ENCODE measurements at places on chromosomes 1 and 21.

- DNase-seq, result no peak
Measured at GRCh38 chr1:166165661-166166328, 1.0 kb downstream of the FAM78B start.

GRCh38 chr1:212453156-212453857 is 20.6 kb downstream of the NENF start:
- DNase-seq, result no peak

DNA sequence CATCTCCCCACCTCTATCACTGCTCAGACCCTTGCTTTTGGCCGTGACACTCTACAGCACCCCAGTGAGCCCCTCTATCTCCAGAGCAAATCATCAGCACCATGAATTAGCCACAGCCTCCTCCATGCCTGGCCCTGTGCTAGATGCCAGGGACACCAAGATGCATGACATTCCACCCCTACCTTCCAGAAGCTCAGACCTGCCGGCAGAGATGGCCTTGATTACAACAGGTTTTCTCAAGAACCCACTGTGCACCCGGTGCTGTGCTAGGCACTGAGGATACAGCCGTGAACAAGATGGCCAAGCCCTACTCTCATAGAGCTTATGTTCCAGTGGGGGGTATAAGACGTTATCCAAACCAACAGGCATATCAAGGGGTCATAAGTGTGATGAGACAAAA is 30.6 kb downstream of the CDK18 start:
- no peak for DNase-seq

DNA sequence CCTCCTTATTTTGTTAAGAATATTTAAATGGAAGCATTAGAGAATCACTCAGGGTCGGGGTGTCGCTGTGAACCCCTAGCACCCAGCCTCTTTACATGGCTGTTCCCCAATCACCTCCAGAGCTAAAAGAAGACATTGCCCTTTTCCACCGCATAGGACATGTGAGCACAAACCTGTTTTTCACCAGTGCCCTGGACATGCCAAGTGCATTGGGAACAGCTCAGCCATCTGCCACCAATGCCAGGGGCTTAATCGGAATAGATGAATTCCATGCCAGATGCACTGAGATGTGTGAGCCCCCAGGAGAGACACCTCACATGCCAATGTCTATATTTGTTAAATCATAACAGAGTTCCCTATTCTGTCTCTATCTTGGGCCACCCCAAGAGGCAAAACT is 33.3 kb downstream of the EIF2D start:
- DNase-seq, result no peak

- DNase-seq, result no peak
Measured at GRCh38 chr21:26441149-26441548, 131.9 kb downstream of the CYYR1 start.

DNA sequence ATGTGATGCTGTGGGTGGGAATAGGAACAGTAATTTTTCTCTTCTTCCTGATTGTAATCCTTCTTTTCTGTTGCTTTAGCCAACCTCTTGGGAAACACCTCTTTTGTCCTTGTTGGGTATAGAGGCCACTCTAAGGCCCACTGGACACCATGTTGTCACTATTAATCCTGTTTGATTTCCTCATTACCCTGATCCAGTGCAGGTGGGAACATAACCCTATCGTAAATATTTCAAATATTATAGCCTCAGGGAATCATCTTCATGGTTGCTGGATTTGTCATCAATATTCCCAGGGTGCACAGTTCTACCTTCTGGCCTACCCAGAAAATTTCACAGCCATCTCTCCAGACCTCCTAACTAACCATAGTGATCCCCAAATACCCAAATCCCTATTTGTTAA is 27.9 kb upstream of the SLC6A9 start:
- no peak for DNase-seq

DNA sequence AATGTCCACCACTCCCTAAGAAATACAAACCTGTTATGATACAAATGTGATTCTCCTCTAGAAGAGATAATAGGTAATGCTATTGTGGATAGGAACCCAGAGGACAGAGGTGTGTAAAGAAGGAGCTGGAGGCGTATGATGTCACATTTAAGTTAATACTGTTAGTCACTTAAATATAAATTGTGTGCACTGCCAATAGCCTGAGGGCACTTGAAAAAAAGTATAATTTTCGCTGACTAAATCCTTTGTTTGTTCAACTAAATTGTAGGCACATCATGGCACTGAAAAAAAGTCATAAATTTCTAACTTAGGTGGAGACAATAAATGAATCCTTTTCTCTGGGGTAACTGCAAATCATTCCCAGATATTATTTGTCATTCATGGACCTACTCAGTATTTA is 4.4 kb downstream of the RCSD1 start:
- DNase-seq, result no peak

GRCh38 chr1:210025870-210026269 is 87.9 kb downstream of the SYT14 start:
- DNase-seq, result no peak

DNA sequence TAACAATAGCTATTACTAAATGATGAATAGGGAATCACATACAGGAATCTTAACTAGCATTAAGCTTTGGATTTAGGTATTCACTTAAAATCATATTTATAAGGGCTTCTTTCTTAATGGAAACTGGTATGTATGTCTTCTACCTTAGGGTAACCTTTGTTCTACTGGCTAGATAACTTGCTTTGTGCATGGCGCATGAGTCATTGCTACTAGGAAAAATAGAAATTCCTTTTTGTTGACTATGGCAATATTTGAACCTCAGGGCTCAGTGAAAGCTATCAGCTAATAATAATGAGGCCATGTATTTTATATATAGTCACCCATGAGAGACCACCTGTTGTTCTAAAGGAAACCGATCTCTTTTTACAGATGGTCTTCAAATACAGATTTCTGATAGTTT is 72.5 kb downstream of the RPS6KC1 start:
- no peak for DNase-seq

- no peak for DNase-seq
Measured at GRCh38 chr1:150764617-150765101, 919 bp downstream of the CTSS start.

- DNase-seq, result no peak
Measured at GRCh38 chr1:228463009-228463558, 24.1 kb upstream of the RNF187 start.

- no peak for DNase-seq
Measured at GRCh38 chr1:180218806-180219765, 11.0 kb upstream of the LHX4 start.
